SW 1271 (cell line): ENCODE measurements at places on chromosomes 11 and 22.
A peak's percentile ranks its signal among the peaks of the same experiment; 100 is the strongest.

GRCh38 chr11:116467823-116468222 lies 305.0 kb downstream of the BUD13 start:
- DNase-seq, result no peak

DNA sequence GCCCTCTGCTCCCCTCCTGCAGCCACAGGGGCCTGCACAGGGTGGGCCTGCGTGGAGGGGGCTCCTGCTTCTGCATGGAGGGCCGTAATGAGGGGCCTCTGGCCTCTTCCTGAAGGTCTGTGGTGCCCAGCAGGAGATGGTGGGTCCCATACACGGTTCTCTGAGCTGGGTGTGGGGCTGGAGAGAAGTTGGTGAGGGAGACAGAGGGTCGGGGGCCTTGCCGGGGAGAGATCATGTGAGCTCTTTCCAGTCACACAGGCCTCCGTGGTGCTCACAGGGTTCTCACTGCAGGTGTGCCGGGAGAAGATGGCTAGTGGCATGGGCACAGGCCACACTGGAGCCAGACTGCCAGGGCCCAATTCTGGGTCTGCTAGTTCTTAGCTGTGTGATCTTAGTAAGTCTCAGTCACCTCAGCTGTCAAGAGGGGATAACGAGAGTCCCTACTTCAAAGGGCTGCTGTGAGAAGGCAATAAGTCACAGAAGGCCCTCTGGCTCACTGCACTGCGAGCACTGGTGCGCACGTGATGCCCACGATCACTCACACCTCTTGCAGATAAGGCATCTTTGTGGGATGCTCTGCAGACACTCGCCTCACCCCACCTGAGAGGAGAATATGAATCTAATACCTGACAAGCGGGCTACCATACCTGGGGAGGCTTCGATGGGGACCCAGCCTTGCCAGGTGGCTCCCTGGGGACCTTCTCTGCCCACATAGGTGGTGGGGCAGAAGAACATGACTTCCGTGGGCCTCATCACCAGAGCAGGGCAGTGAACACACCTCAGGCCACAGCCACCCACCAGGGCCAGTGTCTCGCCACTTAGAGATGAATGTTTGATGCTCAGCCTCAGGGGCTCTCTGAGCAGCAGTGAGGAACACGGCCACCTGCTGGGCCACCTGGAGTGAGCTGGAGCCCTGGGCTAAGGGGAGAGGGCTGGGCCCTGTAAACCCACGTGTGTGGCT lies 14.5 kb downstream of the KCNC1 start:
- DNase-seq, result no peak

GRCh38 chr11:7874056-7874455 lies 57.0 kb downstream of the OR10A6 start:
- DNase-seq, result no peak

DNA sequence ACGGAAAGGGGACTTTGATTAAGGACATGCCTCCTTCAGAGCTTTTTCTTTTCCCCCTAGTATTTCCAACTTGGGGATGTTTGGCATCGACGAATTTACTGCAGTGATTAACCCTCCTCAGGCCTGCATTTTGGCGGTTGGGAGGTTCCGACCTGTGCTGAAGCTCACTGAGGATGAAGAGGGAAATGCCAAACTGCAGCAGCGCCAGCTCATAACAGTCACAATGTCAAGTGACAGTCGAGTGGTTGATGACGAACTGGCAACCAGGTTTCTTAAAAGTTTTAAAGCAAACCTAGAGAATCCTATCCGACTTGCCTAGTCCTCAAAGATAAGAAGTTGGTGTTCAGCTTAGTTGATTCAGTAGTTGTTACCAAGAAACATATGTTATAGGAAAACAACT lies 78.4 kb downstream of the PDHX start:
- DNase-seq, result no peak

DNA sequence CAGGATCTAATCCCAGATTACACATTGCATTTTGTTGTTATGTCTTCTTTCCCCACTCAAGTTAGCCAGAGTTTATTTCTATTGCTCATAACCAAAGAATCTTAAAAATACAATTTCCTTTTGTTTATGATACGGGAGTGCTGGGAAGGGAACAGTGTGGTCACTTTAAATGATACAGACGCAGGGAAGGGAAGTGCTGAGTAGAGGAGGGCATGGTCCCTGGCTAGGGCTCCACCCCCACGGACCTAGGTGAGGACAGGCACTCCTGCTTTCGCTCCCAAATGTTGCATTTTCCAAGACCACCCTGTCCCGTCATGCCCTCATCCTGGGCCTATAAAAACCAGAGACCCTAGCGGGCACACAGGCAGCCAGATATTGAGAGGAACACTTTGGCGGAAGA lies 30.6 kb upstream of the NARS2 start:
- DNase-seq, result no peak

DNA sequence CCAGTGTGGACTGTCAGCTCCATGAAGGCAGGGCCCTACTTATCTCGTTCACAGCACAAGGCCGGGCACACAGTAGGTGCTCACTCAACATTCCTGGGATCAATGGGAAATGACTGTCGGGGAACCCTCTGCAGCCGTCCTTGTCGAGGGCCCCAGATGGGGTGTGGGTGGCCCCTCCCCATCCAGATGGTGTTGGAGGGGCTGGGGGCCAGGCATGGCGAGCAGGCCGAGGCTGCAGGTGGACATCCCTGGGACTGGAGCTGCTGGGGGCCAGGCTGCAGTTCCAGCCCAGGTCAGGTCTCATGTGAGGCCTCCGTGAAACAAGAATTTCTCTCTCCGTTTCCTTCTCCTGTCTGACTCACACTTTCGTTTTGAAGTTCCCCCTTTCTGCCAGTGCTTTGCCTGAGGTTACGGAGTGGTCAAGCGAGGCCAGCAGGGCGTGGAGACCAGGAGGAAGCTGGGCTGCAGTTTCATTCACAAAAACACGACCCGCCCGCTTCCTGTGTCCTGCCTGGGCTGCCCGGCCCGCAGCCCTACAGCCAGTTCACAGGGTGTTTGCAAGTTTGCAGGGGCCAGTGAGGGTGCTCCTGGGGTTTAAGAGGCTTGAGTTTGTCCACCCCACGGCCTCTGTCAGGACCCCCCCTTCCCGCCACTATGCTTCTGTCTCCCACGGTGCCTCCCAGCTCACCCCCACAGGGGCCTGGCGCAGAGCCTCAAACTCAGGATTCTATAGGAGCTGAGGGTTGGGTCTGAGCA lies 4.5 kb downstream of the MYEOV start:
- DNase-seq, result peak; percentile 87

- no peak for DNase-seq
Observed at GRCh38 chr11:24932110-24933000, 435.5 kb downstream of the LUZP2 start.

- DNase-seq, result no peak
Observed at GRCh38 chr11:128765104-128765503, 71.2 kb downstream of the FLI1 start.

GRCh38 chr11:102393272-102393730 lies 46.3 kb downstream of the BIRC2 start:
- no peak for DNase-seq

GRCh38 chr11:116420030-116420429 lies 352.8 kb downstream of the BUD13 start:
- DNase-seq, result no peak

DNA sequence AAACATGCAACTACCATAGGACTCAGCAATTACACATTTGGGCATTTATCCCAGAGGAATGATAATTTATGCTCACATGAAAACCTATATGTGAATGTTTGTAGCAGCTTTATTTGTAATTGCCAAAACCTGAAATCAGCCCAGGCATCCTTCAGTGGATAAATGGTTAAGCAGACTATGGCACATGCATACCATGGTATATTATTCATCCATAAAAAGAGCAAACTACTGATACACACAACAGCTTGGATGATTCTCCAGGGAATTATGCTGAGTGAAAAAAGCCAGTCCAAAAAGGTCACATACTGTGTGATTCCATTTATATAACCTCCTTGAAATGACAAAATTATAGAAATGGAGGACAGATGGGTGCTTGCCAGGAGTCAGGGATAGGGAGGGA lies 86.7 kb downstream of the ALX4 start:
- no peak for DNase-seq

DNA sequence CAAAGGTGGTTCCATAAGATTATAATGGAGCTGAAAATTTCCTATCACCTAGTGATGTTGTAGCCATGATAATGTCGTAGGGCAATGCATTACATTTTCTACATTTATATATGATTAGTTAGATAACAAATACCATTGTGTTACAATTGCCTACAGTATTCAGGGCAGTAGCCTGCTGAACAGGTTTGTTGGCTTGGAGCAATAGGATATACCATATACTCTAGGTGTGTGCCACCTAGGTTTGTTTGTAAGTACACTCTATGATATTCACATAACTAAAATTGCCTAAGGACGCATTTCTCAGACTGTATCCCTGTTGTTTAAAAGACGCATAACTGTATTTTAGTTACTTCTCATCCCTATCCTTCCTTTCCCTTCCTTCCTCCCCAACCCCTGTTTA lies 13.6 kb downstream of the PLEKHB1 start:
- no peak for DNase-seq

DNA sequence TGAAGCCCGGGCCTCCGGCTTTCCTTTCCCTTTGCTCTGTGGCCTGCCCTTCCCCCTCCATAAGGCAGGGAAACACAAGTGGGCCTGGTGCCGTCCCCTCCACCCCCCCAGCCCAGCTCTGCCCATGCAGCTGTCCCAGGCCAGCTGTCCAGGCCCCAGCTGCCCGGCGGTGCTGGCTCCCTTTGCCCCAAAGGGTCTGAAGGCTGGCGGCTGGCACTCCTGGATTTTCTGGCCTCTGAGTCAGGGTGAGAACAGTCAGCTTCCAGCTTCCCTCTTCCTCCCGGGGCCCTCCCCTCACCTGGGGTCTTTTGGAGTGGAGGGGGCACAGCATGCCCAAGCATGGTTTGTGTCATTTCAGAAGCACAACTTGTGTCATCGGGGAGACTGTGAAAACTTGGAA lies 27.8 kb downstream of the CD82 start:
- no peak for DNase-seq

DNA sequence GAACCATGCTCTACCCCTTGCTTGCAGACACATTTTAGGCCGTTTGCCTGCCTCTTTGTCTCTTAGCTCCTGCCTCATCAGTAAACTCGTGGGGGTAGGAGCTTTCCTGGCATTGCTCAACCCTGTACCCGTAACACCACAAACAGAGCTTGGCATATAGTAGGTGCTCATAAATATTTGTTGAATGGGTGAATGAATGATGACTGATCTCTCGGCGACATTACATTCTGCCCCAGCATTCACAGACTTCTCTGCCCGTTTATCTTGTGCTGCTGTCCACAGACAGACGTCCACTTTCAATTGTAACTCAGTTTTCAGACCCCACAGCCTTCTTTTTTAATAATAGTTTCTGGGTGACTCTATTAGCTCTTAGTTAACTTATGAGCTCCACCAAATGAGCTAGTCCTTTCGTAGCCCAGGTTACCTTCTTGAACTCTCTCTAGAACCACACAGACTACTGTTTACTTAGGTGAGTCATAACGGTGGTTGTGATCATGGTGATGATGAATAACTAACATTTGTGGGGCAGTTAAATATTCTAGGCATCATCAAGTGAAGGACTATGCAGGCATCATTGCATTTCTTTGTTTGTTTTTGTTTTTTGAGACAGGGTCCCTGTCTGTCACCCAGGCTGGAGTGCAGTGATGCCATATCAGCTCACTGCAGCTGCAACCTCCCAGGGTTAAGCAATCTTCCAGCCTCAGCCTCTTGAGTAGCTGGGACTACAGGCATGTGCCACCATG lies 188.4 kb downstream of the ADAMTS15 start:
- DNase-seq, result peak; percentile 82

GRCh38 chr11:20363500-20364340 lies at the start of gene HTATIP2:
Gene HTATIP2, plus strand, starts transcription at chr11:20363714. Its CDS starts 524 bp downstream, at chr11:20364238.
- DNase-seq, result peak; percentile 29

DNA sequence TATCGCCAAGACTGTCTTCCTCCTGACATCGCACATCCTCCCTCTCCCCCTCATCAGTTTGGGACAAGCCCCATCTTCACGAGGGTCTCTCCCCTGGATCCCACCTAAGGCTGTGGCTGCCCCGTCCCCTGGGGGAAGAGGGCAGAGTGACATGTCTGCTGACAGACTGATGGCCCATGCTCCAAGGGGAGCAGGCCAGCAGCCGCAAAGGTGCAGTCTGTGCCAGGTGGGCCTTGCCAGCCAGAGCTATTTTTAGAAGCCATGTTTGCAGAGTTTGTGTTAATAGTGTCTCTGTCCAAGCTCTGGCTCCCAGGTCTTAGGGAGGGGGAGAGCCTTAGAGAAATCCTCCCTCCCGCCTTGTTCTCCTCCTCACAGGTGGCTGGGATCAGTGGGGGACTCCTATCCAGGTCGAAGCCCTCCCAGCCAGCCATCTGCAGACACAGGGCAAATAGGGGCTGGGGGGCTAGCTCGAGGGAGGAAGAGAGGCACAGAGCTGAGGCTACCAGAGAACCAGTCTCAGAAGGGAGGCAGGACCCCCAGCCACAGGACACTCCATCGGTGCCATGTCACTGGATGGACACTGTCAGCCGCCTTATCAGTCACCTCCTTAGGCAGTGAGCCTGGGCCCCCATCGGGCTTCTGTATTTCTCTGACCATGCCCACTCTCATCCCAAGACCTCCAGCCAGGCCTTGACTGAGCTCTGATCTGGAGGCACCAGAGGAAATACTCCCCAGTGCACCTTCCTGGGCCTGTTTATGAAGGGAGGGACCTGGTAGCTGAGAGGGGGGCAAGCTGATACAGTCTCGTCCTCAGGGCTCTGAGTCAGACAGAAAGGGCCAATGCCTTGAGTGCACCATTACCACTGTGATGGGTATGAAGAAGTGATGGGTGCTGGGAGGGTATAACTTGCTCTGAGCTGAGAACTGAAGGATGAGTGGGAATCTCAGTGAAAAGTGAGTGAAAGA lies 49.3 kb downstream of the CHRDL2 start:
- no peak for DNase-seq

- no peak for DNase-seq
Observed at GRCh38 chr22:46377525-46378425, 42.3 kb downstream of the TRMU start.

DNA sequence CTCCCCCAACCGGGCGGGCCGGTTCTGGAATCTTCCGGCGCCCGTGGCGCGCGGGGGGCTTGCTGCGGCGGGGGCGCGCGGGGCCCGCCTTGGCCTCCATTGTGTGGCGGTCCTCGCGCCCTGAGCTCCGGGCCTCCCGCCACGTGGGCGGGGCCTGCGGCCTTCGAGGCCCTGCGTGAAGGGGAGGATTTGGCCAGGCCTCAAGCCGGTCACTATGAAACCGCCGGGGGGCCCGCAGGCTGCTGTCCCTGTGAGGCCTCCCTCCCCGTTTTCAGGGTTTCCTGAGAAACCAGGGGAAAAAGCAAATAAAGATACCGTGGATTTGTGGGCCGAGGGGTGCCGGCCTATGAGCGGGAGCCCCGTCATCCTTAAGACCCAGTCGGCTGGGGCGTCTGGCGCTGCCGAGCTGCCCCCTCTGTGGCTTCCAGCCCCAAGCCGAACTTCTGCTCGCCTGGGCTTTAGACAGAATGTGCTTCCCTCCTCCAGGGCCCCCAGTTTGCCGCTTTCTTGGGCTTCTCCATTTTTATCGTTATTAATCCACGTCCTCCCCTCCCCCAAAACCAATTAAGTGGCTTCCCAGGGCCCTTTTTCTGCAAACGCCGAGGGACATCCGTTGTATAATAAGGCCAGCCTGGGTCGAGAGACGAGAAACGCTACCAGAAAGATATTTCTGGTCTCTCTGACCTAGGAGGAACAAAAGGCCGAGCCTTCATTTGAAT lies 602 bp downstream of the EWSR1 start:
- no peak for DNase-seq
